ENCODE measurements at places on chromosomes 16 and 17.
A peak's percentile ranks its signal among the peaks of the same experiment; 100 is the strongest.

GRCh38 chr16:86651823-86652222 is 73.5 kb downstream of the FOXL1 start:
- no peak for DNase-seq

- no peak for DNase-seq
Observed at GRCh38 chr17:55932973-55933372, 182.1 kb downstream of the PCTP start.

DNA sequence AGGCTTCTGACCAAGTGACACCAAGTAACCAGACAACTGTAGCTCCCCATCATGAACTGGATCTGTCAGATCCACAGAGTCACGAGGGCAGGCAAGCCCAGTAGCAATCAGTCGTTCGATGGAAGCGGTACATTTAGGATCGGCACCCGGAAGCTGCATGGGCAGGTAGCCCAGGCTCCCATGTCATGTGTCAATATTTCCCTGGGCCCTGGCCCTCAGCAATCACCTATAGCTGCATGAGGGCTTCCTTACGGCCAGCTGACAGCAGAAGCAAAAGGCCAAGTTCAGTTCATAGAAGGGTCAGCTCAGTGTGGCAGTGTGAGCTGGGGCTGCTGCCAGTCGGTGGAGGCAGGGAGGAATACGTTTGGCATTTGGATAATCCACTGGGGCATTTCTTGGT is 31.8 kb downstream of the MRPS23 start:
- DNase-seq: no peak

DNA sequence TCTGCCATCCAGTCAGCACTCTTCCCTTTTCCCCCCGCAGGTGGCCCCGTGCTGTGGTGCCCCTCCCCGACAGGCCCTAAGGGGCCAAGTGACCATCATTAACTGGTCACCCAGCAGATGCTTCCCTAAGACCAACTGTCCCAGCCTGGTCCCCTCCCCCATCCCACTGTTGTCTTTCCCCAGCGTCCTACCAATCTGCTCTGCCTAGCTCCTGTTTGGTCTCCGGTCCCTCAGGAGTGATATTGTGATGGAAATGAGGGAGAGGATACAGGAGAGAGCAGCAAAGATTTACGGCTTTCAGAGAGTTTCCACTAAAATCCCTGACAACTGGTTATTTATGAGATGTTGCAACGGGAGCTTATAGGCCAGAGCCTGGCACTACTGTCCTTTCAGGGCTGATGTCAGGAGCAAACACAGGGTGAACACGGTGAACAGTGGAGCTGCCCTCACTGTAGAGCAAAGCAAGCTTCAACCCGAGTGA is 1.4 kb upstream of the TTLL6 start:
- DNase-seq: no peak

GRCh38 chr16:67206838-67207248 is 7.9 kb downstream of the ELMO3 start:
- DNase-seq: no peak

GRCh38 chr16:70342016-70342415 is 4.7 kb upstream of the DDX19A start:
- no peak for DNase-seq

GRCh38 chr17:64635647-64636305 is 26.3 kb downstream of the SMURF2 start:
- no peak for DNase-seq

- DNase-seq: no peak
Observed at GRCh38 chr17:7043182-7043496, 753 bp downstream of the SLC16A11 start.

DNA sequence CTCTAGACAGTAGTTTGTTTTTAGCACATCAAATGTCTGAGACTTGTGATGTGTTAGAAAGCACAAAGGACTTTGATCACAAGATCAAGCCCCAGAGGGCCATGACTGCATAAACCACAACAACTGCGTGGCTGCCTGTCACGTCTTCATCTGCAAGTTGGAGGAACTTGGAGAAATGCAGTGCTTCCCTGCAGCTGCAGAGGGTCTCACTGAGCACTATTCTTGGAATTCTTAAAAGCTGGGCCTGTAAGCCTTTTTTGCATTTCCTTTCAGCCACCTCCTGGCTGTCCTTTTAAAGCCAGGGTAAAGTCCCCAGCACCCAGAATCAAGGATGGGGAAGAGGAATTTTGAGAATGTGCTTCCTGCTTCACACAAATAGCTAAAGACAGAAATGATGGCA is 431.3 kb downstream of the MAF start:
- DNase-seq: no peak

DNA sequence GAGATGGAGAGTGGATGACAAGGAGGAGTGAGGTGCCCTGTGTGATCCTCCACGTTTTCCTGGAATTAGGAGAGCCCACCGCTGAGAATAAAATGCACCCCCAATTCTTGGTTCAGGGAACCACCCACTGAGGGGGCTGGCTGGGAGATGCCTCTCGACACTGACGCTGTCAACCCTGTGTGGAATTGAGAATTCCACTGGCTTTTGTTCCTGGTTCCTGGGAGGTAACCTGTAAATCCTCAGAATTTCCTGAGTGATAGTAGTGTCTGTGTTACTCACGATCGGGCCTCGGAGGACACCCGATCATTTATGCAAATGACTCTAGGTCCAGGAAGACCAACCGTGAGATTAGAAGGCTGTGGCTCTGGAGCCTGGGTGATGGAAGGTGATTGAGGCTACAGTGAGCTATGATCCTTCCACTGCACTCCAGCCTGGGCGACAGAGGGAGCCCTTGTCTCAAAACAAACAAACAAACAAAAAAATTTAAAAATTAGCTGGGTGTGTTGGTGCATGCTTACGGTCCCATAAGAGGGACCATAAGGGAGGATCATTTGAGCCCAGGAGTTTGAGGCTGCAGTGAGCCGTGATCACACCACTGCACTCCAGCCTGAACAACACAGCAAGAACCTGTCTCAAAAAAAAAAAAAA is 11.7 kb upstream of the PRPSAP1 start:
- DNase-seq: no peak

DNA sequence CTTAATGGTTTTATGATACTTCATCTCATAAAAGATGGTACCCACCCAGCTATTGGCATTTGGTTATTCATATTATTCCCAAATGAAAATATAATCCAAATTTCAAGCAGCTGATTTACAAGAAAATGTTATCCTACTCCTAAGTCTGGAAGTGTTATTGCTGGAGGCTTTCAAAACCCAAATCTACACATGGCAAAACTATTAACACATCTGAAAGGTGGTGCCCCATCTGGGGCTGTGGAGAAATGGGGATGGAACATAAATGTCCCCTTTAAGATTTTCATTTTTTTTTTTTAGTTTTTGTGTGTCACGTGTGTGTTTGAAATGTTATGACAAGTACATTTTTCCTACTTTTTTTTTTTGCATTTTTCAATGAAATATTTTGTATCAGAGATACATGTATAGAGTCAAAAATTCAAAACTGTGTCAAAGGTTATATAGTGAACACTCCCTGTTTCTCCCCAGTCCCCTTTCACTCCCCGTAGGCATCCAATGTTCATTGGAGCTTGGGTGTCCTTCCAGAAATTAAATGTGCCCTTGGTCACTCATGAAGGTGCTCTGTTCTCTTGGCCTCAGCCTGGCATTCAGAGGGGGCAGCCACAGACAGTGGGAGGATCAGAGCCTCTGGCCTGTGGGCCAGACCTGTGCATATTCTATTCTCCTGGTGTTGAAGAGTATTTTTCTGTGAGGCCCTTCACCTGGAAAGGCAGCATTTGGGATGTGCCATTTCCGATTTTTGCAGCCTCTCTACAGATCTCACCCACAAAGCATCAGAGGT is 79.1 kb downstream of the CLEC16A start:
- DNase-seq: no peak

- no peak for DNase-seq
Observed at GRCh38 chr17:63679214-63679613, 20.7 kb downstream of the LIMD2 start.

- DNase-seq: peak; percentile 57
Observed at GRCh38 chr17:12256380-12256995, 235.8 kb downstream of the MAP2K4 start.

DNA sequence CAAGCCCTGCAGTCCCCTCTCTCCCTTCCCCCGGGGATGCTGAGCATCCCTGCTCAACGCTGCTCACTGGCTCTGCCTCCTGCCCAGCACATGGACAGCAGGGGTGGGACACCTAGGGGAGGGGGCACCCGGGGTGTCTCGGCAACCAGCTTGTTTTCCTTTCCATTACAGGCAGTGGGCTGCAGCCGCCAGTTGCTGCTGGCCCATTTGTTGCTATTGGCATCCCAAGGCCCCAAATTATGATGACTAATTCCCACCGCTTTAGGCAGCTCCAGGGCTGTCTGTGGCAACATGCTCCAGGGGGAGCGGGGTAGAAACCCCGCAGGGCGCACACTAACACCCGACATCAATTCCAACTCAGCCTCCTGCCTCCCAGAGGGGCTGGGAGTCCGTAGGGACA is 4.9 kb downstream of the SDK2 start:
- no peak for DNase-seq

- no peak for DNase-seq
Observed at GRCh38 chr16:1503110-1503955, 10.2 kb downstream of the TELO2 start.

DNA sequence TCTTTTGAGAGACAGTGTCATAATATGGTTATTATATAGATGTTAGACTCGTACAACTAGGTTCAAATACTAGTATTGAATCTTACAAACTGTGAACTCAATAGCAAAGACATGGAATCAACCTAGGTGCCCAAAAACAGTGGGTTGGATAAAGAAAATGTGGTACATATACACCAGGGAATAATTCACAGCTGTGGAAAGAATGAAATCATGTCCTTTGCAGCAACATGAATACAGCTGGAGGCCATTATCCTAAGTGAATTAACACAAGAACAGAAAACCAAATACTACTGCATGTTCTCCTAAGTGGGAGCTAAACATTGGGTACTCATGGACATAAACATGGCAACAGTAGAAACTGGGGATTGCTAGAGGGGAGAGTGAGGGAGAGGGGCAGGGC is 8.1 kb downstream of the PHKB start:
- DNase-seq: no peak

DNA sequence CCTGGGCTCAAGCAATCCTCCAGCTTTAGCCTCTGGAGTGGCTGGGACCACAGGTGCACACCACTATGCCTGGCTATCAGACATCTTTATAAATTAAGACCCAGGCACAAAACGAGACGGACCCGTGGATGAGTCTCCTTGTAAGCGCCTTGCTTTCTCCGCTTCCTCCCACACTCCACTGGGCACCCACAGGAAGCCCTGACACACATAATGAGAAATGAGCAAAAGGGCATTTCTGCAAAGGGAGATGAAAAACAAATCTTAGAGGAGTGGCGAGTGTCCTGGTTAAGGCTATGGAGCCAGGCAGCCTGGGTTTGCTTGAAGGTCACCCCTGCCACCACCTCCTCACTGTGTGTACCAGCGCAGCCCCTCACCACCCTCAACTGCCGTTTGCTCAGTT is 56.3 kb downstream of the XYLT1 start:
- no peak for DNase-seq

- no peak for DNase-seq
Observed at GRCh38 chr17:50298018-50298417, 23.8 kb downstream of the TMEM92 start.

DNA sequence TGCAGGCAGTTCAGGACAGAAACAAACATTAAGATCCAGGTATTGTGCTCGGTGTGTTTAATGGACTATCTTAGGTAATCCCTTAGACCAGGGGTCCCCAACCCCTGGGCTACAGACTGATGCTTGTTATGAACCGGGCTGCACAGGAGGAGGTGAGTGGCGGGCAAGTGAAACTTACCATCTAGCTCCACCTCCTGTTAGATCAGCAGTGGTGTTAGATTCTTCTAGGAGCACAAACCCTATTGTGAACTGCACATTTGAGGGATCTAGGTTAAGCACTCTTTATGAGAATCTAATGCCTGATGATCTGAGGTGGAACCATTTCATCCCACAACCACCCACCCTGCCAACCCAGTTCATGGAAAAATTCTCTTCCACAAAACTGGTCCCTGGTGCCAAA is 37.8 kb upstream of the ASIC2 start:
- no peak for DNase-seq

GRCh38 chr16:55059146-55059545 is 128.5 kb downstream of the IRX5 start:
- DNase-seq: no peak

GRCh38 chr17:67443931-67444595 is 67.0 kb downstream of the PITPNC1 start:
- no peak for DNase-seq

GRCh38 chr17:83194761-83195329 is 115.4 kb downstream of the METRNL start:
- no peak for DNase-seq

DNA sequence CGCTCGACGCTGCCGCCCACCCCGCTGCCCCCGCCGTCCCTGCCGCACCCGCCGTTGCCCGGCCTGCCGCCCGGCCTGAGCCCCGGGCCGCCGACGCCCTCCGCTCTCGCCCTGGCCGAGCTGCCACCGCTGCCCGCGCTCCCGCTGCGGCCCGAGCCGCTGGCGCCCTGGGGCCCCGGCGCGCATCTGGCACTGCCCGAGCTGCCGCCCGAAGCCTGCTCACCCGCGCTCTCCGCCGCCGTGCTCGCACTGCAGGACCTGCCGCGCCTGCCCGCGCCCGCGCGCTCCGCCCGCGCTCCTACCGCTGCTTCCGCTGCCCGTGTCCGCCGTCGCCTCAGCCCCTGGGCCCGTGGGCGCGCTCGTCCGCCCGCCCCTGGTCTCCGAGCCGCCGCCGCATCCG is 8.4 kb upstream of the CLDN9 start:
- DNase-seq: no peak

GRCh38 chr17:4364622-4365041 is 1.8 kb downstream of the UBE2G1 start:
- no peak for DNase-seq

DNA sequence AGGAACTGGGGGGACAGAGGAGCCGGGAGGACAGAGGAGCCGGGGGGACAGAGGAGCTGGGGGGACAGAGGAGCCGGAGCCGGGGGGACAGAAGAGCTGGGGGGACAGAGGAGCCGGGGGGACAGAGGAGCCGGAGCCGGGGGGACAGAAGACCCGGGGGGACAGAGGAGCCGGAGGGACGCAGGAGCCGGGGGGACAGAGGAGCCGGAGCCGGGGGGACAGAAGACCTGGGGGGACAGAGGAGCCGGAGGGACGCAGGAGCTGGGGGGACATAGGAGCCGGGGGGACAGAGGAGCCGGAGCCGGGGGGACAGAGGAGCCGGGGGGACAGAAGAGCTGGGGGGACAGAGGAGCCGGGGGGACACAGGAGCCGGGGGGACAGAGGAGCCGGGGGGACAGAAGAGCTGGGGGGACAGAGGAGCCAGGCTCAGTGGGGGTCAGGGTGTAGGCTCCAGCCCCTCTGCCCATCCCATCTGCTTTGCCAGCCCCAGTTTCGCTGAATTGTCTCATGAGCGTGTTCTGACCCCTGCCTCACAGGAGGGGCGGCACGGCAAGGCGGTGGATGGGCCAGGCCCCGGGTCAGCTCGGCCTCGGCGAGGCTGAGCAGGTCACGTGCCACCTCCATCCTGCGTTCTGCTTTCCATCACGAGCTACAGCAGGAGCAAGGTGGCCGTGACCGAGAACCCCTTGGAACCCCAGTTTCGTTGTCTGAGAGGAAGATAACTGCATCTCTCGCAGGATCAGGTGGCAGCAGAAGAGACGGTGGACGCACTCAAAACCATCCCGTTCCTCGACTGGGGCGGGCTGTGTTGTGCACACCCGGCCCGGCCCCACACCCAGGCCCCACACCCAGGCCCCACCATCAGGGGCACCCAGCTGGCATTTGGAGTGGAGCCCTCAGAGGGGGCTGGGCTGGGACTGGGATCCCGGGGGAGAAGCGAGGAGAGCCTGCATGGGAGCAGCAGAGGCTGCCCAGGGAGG is 26.1 kb upstream of the CBFA2T3 start:
- DNase-seq: no peak

GRCh38 chr17:27854163-27854562 is 39.0 kb downstream of the LYRM9 start:
- DNase-seq: no peak

Data from right lung (tissue), 10 donors.